Activated CD4-positive, CD25-positive, alpha-beta regulatory T cell treated with anti-CD3 and anti-CD28 coated beads, Interleukin-2, amount 50 U/mL, for 24 hours (primary cell): ENCODE measurements at places on chromosomes 16 and 17.
A peak's percentile ranks its signal among the peaks of the same experiment; 100 is the strongest.

- ATAC-seq: peak; percentile 71
These were observed 44.7 kb upstream of the MEAK7 start for GRCh38 chr16:84548971-84549844.

GRCh38 chr16:84121007-84121406, 4.3 kb upstream of the MBTPS1 start:
- ATAC-seq: no peak

- ATAC-seq: no peak
These were observed 85.8 kb upstream of the SEC14L1 start for GRCh38 chr17:77054936-77055335.

DNA sequence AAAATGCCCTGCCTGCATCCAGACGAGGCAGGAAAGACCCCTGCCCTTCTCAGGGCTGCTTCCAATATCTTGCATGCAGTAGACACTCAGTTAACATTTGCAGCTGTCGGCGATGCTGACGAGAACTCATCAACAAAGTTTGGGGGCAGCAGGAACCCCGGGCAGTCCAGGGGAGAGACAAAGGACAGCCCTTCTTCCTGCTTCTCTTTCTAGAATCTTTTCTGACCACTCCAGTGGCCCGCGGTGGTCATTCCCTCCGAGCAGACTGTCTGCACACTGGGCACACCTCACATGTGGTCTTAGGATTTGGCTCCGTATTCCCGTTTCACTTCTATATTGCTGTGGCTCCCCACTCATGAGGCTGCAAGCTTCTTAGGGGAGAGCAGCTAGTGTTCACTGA, 31.0 kb upstream of the MFSD6L start:
- ATAC-seq: no peak
